ENCODE measurements at places on chromosomes 1 and 21.

DNA sequence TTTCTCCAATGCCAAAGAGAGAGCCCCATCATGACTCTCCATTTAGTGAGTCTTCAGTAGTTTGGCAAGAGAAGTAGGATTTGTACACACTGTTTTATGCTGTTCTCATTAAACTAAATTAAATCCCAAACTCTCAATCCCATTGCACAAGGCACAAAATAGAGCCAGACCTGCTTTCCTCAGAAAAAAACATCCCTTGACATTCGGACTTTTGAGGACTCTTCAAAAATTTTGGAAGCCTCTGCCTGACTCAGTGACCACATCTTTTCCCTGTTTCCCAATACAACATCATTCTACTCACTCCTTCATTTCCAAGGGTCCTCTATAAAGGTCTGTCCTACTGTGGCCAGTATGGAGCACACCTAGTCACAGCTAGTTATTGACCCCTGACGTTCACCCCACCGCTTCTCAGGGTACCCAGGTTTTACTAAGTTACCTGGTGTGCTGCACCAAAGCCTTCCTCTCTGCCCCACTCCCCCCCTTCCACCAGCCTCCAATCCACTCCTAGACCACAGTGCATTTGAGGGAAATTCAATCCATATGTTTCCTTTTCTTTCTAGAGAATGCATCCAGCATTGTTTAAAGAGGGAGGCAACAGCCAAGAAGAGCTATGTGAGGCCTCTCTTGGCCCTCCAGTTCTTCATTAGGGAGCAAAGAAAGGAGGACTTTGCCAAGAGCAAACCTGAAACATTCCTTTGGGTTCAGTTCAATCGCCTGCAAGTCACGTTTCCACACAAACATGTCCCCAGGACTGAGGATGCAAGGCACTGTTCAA lies 428.7 kb downstream of the PLPP3 start:
- no peak for DNase-seq

GRCh38 chr1:25906644-25907300 lies 553 bp upstream of the STMN1 start:
- no peak for DNase-seq

DNA sequence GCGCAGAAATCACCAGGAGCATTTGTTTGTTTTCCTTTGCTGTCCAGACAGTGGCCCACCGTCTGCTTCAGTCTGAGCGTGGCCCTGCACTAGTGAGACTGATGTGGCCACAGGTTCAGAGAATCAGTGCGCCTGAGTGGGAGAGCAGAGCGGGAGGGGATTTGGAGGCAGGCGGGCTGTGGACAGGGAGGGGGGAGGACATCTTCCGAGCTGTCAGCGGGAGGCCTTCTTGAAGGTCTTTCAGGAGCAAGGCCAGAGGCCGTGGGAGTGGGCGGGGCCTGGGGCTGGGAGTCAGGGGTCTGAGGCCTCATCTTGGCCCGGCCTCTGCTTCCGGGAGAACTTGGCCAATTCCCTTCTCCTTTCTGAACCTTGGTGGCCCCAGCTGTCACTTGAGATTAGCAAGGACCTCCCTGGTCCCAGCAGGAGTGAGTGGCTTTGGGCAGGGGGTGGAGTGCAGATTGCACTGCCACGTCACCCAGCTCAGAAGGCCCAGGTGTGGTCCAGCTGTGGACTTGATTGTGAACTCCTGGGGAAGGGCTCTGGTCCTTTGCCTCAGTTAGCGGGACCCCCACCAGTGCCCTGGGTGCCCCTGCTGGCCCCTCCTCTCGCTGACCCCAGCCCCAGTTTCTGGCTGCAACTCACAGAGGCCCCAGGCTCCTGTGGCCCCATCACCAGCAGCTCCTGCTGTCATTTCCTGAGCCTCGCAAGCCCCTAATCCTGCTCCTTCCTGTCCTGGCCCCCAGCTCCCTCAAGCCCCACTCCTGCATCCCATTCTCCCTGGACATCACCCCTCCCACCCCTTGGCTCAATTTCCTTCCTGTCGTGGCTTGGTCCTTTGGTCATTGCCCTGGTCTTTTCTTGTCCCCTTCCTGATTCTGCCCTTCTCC lies 8.4 kb downstream of the TNFRSF1B start:
- peak; percentile 82 for DNase-seq

DNA sequence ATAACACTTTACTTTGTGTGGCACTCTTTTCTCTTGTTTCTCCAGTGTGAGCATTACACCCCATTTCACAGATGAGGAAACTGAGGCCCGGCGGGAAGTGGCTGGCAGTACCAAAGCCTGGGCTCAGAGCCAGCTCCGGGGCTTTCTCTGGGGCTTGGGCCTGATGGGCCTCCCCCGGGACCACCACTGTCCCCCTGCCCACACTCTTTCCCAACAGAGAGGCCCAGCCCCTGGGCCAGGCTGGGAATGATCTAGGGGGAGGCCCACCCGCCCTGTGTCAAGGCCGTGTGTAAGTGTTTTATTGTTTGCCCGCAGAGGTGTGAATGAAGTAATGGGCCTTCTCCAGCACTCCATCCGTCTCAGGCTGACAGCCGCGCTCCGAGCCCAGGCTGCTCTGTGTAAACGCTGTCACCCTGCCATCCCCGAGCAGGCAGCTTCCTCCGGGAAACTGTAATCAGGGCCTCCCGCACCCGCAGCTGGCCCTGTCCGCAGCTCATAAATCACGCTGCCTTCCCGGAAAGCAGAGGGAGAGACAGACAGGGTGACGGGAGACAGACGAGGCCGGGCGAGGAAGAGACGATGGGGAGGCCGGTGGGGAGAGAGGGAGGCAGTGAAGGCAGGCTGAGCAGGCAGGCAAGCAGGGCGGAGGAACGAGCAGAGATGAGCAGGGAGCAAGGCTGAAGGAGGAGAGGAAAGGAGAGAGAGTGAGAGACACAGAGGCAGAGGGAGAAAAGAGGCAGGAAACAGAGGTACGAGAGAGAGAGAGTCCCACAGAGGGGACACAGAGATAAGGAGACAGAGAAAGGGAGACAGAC lies 109.7 kb upstream of the ZBTB40 start:
- DNase-seq = peak; percentile 31

DNA sequence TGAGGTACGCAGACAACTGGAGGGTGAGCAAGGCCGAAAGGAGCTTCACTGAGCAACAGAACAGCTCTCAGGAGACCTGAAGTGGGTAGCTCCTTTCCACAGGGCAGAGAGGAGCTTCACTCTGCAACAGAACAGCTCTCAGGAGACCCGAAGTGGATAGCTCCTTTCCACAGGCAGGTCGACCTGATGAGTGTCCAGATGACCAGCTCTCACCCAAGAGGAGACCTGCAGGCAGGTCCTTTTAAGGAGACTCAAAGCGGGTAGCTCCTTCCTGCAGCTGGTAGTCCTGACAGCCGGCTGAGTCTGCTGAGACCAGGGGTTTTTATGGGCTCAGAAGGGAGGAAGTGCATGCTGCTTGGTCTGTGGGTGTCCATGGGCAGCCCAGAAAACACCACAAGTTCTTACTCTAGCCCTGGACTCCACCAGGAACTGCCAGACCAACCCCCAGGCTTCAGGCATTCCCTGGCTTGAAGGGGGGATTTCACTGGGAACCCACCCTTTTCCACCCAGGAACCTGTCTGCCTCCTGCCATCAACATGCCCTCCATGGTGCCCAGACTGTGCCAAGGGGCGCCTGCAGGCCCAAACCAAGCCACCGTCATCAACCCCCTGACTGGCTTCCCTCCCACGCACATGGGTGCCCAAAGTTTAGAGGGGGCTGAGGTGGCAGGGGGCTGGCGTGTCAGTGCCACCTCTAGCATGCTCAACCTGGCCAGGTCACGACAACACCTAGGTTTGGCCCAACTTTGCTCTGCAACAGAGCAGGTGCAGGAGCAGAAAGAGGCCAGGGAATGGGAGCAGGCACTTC lies 43.6 kb downstream of the ZBTB8OS start:
- DNase-seq = no peak

- no peak for DNase-seq
Observed at GRCh38 chr21:41831866-41832595, 47.1 kb downstream of the PRDM15 start.

GRCh38 chr1:15994590-15995351 lies 9.3 kb upstream of the SRARP start:
- peak; percentile 73 for DNase-seq

GRCh38 chr1:6220236-6220635 lies 14.3 kb downstream of the RNF207 start:
- DNase-seq = no peak

DNA sequence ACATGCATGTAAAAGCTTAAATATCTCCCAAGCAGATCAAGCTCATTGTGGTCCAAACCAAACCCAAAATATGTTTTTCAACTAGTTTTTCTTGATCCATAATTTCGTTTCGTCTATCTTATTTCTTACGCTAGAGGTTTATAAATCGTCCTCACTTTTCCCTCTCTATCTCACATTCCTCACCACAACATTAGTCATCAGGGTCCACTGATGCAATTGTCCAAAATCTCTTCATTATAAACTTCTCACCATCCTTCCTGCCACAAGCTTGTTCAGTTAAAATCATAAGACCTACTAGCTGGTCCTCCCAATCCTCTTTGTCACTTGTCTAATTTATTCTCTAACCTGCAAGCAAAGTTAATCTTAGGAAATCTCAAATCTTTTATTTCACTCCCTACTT lies 173.0 kb upstream of the PALMD start:
- DNase-seq = peak; percentile 10

GRCh38 chr21:45550522-45551210 lies 8.4 kb upstream of the SLC19A1 start:
- peak; percentile 36 for DNase-seq

DNA sequence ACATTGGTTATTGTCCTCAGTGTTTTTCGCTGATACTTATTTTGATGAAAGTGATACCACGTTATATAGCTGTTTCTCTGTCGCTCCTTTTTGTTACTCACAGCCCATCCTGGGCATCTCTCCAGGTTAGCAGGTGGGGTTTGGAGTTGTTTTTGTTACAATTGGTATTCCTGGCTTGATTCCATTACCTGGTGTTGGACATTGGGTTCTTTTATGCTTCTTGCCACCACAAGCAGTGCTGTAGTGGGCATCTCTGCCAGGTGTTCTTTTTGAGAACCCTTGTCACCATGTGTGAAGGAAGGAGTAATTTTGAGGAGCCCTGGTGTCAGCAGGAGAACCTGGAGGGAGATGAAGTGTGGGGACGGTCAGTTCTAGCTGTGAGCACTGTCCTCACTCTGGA lies 47.5 kb upstream of the PWP2 start:
- DNase-seq = no peak

- no peak for DNase-seq
Observed at GRCh38 chr1:210456731-210457255, 128.1 kb downstream of the HHAT start.

GRCh38 chr1:209769171-209769904 lies 13.5 kb downstream of the TRAF3IP3 start:
- peak; percentile 91 for DNase-seq

DNA sequence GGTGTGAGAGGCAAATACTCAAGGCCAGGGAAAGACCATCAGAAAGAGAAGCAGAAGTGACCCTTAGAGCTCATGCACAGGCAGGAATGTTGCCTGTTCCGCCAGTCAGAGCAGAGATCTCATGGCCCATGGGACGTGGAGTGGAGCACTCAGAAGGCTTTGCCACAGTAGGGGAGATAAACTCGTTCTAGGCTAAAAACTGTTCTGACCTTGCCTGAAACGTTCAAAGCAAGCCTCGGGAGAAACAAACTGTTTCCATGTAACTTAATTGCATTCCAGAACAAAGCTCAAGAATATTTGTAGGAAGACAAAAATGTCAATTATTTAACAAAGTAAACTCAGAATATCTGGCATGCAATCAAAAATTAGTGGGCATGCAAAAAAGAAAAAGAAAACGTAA lies 20.7 kb upstream of the SLC19A1 start:
- DNase-seq = peak; percentile 56

DNA sequence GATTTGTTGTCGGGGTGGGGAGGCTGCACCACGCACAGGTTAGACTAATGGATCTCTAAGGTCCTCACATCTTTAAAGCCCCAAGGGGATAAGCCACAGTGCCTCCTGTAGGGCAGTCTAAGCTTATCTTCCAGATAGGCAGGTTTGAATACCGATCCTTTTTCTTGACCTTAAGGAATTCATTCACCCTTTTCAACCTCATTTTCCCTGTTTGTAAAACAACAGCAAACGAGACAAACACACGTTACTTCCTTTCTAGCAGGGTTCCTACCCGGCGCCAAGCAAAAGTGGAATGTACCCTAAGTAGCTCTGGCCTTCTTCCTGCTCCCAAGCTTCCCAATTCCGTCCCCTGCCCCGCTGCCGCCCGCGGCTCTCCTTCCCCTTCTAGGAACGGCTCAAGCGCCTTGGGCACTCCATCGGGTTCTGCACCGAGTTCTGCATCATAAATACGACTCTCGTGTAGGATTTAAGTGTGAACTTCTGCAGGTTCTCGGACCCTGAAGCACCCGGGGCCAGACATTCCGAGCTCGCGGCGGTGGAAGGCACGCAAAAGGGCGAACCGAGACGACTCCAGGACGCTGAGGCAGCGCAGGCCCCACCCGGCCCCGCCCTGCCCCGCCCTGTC lies 548 bp upstream of the CDC20 start:
- DNase-seq = peak; percentile 51

DNA sequence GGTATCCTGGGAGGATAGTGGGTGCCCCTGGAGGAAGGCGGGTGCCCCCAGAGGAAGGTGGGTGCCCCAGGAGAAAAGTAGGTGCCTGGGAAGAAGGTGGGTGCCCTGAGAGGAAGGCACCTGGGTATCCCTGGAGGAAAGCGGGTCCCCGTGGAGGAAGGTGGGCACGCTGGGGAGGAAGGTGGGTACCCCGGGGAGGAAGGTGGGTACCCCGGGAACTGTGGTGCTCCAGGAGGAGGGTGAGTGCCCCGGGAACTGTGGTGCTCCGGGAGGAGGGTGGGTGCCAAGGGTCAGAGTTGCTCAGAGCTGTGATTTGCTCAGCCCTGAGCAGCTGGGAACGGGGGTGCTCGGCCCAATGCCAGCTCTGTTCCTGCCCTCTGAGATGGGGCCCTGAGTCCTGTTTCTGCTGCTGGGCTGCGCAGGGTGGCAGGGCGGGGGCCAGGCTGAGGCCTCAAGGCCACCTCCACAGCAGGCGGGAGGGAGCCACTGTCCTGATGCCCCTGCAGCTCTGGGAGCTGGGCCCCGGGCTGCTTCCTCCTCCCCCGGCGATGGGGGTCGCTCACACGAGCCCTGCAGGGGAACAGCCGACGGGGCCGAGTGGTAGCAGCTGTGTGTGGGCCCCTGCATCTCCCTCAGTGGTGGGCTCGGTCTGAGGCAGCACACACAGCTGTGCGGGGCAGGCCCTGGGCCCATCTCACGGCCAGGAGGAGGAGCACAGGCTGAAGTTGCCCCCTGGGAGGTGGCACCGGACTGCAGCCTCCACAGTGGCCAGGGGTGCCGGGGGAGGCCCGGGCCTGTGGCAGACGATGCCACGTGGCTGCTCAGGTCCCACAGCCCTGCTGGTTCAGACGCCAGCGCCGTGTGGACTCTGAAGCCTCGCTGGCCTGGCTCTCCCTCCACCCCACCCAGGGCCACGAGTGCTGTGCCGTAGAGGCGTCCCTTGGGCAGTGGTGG lies 57.4 kb downstream of the SLX9 start:
- no peak for DNase-seq
